Astrocyte of the hippocampus (primary cell): ENCODE measurements at places on chromosomes 2 and 18.

- DNase-seq, result no peak
Observed at GRCh38 chr2:149042881-149043280, 4.4 kb downstream of the LYPD6B start.

- no peak for DNase-seq
Observed at GRCh38 chr2:30287857-30288513, 56.7 kb downstream of the LBH start.

- no peak for DNase-seq
Observed at GRCh38 chr2:26126074-26126473, 46.8 kb upstream of the GAREM2 start.

DNA sequence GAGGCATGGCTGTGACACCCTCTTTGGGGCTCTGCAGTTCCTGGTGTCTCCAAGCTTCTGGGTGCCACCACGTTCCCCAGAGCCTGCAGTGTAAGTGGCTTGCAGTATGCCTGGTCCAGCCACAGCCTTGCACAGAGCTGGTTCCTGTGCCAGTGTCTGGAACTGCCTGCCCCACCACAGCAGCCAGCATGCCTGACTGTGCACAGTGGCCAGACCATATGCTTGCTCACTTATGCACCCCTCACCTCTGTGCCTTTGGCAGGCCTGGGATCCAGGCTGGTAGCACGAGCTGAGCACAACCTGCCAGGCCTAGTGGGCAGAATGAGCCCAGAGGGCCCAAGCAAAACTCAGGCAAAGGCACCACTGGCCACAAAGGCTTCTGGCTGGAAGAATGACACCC, 154.1 kb downstream of the DPP4 start:
- no peak for DNase-seq

GRCh38 chr2:218262237-218262600, 1.4 kb downstream of the GPBAR1 start:
- no peak for DNase-seq

DNA sequence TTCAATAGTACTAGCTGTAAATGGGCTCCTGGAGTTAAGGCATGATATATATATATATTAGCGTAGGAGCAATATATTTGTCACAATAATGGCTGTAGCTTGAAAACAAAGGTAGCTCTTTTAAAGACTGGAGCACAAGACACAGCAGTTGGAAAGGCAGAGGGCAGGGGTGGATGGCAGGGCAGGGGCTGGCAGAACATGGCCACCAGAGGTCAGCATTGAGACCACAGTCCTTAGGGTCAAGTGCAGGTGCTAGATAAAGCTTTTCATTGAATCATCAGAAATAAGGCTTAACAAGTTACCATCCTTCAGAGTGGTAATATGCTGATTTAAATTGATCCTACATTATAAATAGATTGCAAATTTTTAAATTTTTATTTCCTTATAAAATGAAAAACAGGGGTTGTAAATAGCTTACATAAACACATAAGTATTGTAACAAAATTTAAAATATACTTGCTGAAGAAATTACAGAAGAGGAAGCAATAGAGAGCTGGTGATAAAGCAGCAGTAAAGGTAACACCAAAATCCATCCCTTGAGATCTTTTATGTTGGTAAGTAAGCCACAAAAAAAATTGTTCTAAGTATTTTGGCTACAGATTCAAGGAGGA, 161.2 kb upstream of the PIEZO2 start:
- DNase-seq, result peak; percentile 63

DNA sequence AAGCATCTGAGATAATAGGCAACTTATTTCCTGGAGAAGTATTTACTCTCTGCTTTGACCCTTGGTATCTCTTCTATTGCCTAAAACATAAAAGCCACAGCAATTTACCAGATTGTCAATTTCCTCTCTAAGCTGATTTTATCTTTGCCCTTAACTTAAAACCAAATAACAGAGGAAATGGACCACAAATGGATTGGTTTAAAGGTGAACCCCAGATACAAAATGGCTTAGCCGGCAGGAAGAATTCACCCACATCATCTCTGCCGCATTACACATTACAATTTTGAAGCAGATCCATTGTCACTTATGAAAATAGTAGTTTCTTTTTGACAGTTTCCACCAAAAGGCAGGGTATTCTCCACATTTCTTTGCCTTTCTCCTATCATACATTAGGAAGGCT, 585.8 kb upstream of the CHAC2 start:
- DNase-seq, result no peak

DNA sequence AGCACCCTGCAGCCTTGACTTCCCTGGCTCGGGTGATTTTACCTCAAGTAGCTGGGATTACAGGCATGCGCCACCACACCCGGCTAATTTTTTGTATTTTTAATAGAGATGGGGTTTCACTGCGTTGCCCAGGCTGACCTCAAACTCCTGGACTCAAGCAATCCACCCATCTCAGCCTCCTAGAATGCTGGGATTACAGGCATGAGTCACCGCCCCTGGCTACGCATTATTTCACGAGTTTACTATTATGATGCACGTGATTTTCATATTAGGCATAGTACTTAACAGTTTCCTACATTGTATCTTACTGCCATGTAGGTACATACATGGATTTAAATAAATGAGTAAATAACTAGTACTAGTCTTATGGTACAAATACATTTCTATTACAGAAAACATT, 4.4 kb downstream of the DYNC2LI1 start:
- DNase-seq, result no peak

DNA sequence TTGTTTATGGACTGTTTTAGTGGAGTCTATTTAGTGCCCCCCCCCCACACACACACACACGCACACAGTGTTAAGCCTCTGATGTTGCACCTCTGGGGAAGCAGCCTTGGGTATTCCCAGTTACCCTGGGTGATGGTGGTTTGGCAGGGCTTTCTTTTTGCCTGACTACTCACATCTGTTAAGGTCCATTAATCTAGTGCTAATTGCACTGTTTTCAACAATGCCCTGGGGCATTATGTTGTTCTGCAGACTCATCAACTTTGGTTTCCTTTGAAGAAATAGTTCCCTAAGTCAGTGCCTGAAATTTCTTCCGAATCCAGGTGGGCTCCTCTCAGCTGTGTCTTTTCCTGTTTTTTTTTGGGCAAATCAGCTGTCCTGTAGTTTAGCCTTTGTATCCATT, 34.7 kb downstream of the SPOPL start:
- peak; percentile 40 for DNase-seq

- DNase-seq, result no peak
Observed at GRCh38 chr2:8204711-8205110, 477.1 kb upstream of the ID2 start.

GRCh38 chr2:68103030-68103708, 40.4 kb upstream of the C1D start:
- DNase-seq, result peak; percentile 67

DNA sequence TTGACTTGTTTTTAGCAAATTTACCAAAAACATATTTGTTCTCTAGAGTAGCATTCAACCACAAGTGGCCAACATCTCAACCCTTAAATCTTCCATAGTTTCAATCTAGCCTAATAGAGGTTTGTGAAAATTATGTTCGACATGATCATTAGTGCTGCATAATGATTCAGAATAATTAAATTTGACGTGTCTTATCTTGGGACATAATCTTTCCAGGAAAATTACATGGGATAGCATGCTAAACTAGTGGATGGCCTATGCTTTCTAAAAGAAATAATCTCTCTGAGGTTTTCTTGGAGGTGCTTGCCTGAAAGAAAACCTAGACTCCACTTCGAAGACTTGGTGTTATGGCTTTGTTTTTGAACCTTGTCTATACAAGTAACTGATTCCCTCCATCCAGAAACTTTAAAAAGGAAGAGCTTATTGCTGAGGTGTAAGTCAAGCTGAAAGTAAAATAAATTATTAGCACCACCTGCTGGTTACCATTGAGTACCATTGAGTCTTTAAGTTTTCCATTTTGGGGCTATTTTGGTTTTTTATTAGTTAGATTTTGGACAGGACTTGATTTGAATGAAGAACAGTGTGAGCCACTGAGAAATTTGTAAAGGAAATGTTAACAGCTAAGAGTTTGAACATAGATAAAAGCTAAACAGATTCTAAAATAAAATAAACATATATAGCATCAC, 32.7 kb downstream of the COX7A2L start:
- peak; percentile 44 for DNase-seq

GRCh38 chr18:5974696-5975095, 79.4 kb upstream of the TMEM200C start:
- DNase-seq, result no peak

DNA sequence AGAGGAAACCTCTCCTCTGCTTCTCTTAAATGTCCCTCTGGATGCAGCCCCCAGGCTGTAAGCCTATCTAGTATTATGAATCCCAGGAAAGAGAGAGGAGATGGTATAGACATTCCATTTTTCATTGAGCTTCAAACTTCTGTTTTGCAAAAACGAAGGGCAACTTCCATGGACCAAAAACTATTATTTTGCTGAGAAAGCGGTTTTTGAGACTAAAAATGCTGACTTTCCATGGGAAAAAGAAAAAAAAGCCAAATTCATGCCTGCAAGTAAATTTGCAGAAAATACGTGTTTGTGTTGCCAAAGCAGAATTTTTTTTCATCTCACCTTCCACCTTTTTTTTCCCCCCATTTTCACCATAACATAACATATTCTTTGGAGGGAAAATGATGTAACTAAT, 272.5 kb upstream of the CELF4 start:
- no peak for DNase-seq

GRCh38 chr2:238790833-238791230, 57.1 kb upstream of the TWIST2 start:
- peak; percentile 45 for DNase-seq

DNA sequence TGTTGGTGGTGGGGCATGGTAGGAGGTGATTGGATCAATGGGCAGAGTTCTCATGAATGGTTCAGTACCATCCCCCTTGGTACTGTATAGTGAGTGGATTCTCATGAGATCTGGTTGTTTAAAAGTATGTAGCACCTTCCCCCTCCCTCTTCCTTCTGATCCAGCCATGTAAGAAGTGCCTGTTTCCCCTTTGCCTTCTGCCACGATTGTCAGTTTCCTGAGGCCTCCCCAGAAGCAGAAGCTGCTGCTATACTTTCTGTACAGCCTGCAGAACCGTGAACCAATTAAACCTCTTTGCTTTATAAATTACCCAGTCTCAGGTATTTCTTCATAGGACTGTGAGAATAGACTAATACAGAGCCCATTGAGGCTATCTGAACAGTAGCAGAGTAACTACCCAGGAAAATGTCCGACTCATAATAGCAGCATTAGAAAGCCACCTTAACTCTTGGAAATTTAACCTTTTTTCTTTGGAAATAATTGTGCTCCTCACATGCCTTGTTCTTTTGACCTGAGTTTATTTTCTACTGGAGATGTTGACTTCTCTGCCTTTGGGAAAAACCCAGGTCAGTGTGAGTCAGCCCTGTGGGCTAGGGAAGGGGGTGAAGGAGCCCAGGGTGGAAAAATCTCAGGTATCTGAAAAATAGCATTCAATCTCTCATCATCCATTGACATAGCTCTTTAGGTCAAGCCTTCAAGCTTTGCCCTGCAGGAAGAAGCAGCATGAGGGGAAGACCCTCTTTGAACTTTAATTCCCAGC, 18.1 kb downstream of the CYP1B1 start:
- DNase-seq, result peak; percentile 43

- DNase-seq, result no peak
Observed at GRCh38 chr2:84243788-84244733, 215.0 kb downstream of the SUCLG1 start.

- DNase-seq, result no peak
Observed at GRCh38 chr2:101415220-101415619, 27.9 kb upstream of the CREG2 start.

DNA sequence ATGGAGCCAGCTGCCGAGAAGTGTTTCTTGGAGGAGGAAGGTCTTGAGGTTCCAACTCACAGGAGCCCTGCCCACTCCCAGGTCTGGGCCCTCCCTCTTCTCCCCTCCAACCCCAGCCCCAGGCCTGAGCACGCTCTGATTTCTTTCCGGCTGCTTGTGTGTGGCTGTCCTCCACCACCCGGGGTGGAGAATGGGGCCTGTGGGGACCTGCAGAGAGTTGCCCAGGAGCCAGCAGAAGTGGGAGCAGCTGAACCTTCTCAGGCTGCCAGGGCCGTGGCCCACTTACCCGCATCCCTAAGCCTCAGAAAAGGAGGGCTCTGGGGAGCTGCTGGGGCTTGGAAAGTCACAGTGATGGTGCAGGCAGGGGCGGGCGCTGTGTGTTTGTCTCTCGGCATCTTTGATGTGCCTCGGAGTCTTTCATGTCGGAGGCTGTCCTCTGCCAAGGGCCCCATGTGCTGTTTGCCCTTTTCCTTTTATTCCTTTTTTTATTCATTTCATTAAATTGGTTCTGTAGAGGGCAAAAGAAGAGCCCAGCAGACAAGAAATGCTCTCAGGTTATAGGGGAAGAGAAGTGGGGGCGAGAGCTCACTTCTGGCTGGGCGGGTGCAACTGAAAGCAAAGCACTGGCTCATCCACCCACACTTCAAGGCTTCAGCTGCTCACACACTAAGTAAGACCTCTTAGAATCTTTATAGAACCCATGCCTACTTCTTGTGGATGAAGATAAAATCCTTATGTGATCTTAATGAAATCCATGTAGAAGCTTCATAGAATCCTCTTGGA, 52.5 kb downstream of the SDC1 start:
- DNase-seq, result no peak

- no peak for DNase-seq
Observed at GRCh38 chr2:32479993-32480392, 123.2 kb downstream of the BIRC6 start.

GRCh38 chr2:16226943-16227664, 286.8 kb downstream of the MYCN start:
- DNase-seq, result peak; percentile 76

DNA sequence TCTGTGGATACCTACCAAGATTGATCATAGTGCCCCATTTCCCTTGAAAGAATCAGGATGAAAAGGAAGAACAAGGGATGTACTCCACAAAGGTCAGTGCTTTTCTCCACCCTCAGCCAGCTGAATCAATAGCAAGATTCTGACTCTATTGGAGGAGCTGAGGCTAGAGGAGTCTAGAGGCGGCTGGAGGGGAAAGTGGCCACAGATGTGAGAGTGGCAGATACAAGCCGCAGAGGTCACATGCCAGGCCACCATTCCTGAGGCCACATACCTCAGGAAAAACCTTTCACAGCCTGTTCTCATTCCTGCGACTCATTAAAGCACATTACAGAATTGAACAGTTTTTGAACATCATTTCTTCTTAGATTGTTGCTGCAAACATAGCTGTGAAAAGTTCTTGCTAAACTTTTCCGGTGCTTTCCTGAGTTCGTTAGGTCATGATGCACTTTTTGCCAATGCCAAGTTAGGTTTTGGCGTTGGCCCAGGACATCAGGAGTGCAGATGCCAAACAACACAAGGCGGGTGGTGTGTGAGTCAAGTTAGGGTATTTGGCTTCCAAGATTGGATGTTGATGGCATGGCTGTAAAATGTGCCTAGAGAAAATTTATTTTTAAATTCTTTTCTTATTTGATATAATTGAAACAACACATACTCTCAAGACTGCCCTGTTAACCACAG, 160.7 kb upstream of the SP5 start:
- DNase-seq, result peak; percentile 93

- no peak for DNase-seq
Observed at GRCh38 chr2:160469164-160469563, 24.4 kb downstream of the RBMS1 start.

DNA sequence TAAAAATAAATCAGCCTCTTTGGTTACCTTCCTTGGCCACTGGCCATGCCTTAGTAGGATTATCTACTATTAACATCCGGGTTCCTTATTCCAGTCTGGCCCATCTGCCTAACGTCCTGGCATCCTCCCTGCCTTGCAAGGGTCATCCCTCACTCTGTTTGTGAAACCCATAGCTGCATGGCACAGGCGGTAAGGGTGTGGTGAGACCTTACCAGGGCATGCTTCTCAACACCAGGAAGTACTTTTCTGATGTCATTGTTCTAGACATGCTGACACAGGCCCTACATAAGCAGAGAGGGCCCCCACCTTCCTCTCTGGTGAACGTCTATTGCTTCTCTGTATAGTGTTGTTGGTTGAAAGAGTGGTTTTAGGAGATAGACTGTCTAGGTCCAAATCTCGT, 296.8 kb upstream of the SPRED2 start:
- DNase-seq, result no peak

GRCh38 chr2:22329211-22330154, 1055.5 kb upstream of the KLHL29 start:
- DNase-seq, result no peak
